ENCODE measurements at places on chromosomes 7 and 10.

DNA sequence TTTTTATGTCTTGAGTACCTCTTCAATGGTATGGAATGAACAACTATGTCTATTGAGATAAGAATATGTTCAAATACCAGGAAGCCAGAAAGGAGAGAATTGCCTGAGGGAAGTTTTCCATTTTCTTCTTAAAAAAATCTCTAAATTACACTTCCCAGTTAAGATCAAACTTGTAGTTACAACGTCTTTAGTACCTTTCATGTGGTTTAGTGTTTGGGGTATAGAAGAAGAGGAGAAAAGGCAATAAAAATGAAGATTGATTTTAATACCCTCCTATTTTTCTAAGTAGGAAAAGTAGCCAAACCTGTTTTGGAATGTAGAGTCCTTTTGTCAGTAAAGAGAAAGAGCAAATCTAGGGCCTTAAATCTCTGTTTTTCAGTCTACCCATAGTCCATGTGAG is 470.0 kb upstream of the SEMA3A start:
- DNase-seq: no peak

- no peak for DNase-seq
These were observed 4.6 kb upstream of the LBX1 start for GRCh38 chr10:101233863-101234262.

DNA sequence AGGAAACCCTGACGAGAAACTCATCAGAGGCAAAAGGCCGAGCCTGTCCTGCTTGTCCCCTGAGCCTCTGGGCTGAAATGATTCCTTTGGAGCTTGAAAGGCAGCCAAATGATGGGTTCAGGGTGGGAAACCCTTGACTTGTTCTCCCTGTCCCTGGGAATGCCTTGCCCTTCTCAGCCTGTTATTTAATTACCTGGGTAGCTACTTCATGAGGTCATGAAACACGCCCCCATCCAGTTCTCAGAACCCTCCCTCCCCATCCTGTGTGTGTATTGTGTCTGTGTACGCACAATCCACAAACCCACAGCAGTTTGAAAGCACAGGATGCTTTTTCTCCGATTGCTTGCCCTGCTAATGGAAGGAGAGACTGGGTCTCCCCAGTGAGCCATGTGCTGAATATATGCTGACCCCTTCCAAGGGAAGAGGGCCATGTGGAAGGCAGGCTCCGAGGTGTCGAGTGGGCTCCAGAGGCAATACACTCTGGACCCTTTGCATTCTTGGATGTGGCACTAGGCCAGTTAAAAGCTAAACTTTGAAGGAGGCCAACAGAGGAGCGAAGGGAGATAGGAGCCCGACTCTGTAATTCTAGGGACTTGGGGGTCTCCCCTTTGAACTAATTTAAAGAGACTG is 10.6 kb downstream of the DUSP5 start:
- no peak for DNase-seq

DNA sequence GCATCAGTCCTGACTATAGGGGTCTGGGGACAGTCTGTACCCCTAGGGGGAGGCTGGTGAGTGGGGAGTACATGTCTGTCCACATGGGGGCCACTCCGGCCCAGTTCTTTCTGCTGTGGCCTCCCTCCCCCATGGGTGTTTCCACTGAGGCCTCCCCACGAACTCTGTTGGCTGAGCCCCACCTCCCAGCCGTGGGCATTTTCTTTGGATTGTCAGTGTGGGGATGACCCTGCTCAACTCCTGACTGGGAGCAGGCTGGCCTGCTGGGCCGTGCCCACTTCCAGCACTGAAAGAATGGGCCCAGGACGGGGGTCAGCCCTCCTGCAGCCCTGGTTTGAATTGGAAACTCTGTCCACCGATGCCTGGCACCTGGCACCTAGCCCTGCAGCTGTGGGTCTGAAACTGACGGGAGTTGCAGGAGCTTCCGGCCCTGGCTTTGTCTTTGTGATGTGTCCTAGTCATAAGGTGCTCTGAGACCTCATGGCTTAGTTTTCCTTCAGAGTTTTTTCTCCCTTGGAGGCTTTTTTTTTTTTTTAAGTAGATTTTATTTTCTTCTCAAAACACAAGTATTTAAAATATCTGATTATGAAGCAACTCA is 46.5 kb downstream of the LHPP start:
- no peak for DNase-seq

- no peak for DNase-seq
These were observed 135.5 kb upstream of the SORCS3 start for GRCh38 chr10:104505521-104506042.

- no peak for DNase-seq
These were observed 58.3 kb downstream of the DPYSL4 start for GRCh38 chr10:132245056-132245455.

DNA sequence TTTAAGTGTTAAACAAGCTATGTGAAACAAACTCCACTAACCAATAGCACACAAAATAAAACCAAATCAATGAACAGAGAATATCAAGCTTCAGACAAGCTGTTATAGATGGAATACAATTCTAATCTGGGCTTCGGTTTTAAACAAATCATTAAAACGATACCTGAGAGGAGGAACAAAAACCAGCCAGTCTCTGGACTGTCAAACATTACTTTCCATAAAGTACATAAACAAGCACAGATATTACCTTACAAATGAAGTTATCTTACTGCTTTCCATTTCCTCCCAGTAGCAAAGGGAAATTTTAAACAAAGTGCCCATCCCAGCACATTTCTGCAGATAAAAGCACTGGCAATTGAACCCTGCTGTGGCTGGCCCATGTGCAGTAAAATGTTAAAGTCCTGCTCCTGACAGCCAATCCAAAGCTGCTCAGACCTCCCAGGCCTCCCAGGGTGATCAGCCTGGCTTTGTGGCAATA is 128.0 kb downstream of the NRCAM start:
- DNase-seq: no peak

DNA sequence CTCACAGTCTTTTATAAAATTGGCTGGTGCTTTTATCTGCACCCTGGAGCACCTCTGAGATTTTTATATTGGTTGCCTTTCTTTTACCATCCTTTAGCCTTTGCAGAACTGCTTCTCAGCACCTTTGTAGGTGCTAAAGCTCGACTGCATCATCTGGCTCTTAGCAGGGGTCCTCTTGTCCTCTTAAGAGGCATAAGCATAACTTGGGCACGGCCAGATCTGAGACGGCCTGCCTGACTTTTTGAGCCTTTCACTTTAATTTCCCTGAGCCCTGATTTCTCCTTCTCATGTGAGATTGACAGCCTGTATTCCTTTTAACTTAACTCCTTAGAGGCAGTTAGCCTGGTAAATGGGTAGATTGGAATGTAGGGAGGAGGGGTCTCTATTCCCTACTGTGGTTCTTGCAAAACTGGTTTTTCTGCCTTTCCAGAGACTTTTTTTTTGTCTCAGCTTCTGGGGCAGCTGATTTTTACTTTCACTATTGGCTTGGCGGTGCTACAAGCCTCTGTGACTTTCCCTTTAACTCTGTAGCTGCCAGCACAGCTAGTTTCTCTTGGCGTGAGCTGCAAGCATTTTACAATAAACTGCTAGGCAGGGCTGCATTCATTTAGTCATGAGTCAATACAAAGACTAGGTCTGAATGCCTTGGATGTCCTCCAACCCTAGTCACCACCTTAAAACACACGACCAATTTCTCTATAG is 24.0 kb downstream of the ZPBP start:
- DNase-seq: no peak

- DNase-seq: peak; percentile 60
These were observed 1.6 kb downstream of the TCF7L2 start for GRCh38 chr10:112951359-112952281.

GRCh38 chr10:62373639-62373994 is 552 bp upstream of the ZNF365 start:
- DNase-seq: no peak

DNA sequence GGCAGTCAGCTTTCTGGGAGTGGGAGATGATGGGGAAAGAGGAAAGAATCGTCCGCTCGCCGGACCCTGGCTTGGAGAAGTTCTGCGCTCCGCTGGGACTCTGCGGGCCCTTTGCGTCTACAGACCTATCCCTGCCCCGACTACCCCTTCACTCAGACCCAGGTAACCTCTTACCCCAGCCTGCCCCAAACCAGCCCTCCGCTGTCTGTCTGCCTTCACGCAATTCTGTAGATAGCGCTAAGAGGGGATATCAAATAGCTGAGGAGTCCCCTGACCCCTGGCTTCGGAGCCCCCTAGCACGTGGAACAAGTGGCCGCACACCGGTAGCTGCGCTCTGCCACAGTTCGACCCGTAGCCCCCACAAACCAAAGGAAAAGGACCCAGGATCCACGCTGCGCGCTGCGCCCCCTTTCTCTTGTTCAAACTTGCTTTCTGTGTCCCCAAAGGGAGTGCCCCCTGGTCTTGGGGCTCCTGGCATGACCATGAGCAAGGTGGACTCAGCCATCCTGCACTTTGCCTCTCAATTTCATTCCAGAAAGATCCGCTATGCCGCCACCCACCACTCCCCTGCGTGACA is 7.0 kb downstream of the HOXA4 start:
- no peak for DNase-seq

GRCh38 chr7:20543500-20543899 is 72.0 kb upstream of the ABCB5 start:
- DNase-seq: no peak

- DNase-seq: no peak
These were observed 24.6 kb upstream of the LIMK1 start for GRCh38 chr7:74059037-74059436.

Measured in stimulated activated naive CD8-positive, alpha-beta T cell treated with anti-CD3 and anti-CD28 coated beads, Interleukin-15, Interleukin-2, amounts not matched to agents 100 U/mL and 50 U/mL, for 24 hours (primary cell).